Activated CD4-positive, alpha-beta memory T cell treated with anti-CD3 and anti-CD28 coated beads, Interleukin-2, amount 10 ng/mL, durations not matched to agents 7 days and 5 days (primary cell): ENCODE measurements at places on chromosomes 4 and X. TPM values are rescaled to one million over a fixed set of nuclear protein-coding genes. Genes with fewer than 3 reads are reported as not detected.

The NPY1R gene
- not detected for total RNA-seq

The PLP2 gene
- total RNA-seq, result 267 TPM

The NSDHL gene
- total RNA-seq, result 18.6 TPM

The SSX2 gene
- not detected for total RNA-seq

The RNF175 gene
- total RNA-seq, result not detected

The GLOD5 gene
- total RNA-seq, result not detected

The GAGE12E gene
- total RNA-seq, result not detected

The ACE2 gene
- not detected for total RNA-seq
